ENCODE measurements at places on chromosomes 2 and 18.

DNA sequence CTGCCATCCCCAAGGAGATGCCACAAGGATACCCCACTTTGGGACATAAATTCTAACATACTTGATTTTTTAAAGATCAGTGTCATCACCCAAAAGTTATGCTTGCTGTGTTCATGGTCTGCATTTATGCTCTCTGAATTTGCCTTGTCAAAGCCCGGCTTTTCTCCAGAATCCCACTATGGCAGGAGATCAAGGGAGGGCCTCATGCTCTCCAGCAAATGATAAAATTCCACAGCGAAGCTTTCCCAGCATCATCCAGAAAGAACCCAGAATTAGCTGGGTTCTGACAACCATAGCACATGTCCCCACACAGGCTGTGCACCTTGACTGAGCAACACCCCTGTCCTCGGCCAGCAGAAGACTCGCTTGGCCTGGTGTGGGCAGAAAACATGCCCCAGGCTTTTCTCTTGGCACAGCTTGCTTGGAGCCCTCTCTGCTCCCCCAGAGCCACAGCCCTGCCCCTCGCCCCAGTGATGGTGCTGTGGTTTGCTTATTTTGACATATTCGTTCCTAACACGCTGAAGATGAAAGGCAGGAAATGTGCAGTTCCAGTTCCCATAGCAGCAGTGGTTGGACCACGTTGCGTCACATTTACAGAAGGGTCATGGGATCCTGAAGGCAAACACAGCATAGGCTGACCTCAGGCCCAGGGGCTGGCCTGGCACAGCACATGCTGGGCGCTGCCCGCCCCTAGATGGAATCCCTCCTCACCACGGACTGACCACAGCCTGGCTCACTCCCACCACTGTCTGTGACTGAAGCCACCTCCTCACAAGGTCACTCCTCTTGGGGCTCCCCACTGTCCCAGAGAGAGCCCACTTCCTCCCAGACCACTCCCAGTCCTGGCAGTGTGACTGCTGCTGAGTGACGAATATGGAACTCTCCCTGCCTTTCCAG, 14.1 kb upstream of the CHRNA1 start:
- DNase-seq, result no peak

GRCh38 chr2:63850649-63851048, 9.0 kb downstream of the UGP2 start:
- DNase-seq, result no peak

DNA sequence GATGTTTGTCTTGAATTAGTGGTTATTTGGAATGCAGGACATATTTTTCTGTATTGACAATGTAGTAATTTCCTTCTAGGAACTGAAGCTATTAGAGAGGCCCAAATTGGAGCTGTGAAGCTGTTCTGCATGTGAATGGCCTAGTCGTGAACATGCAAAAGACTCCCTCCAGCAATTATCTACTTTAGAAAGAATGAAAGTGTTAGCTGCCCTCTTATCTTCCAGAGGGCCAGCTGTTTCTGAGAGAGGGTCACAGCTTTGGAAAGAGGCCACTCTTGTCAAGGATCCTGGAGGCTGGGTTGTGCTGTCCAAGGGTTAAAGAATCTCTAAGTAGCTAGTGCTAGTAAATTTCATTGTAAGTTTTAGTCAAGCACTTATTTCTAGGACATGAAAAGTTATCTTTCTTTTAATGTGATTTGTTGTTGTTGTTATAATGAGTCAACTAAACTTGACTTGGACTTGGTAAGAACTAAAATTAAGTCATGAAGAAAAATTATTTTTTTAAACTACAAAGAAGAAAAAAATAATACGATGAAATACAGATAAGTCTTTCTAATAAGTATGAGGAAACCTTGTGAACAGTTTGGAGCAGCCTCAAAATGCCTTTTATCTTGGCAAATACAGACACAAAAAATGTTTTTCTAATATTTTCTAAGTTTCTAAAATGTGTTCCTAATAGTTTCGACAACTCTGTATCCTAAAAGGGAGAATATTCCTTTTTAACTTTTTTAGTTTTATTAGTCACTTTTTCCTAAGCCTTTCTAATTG, 36.8 kb downstream of the DPP4 start:
- no peak for DNase-seq

GRCh38 chr2:60058781-60059180, 494.7 kb downstream of the BCL11A start:
- no peak for DNase-seq

GRCh38 chr18:22912835-22913234, 20.3 kb upstream of the RBBP8 start:
- DNase-seq, result no peak

- no peak for DNase-seq
Observed at GRCh38 chr2:146890491-146890890, 954.3 kb upstream of the ACVR2A start.

GRCh38 chr2:44705356-44705755, 236.1 kb upstream of the SIX3 start:
- DNase-seq, result no peak

- no peak for DNase-seq
Observed at GRCh38 chr18:55735199-55735855, 147.3 kb upstream of the TCF4 start.

- DNase-seq, result no peak
Observed at GRCh38 chr2:28956415-28956826, 24.7 kb upstream of the TOGARAM2 start.

GRCh38 chr2:74851191-74851566, 17.3 kb downstream of the HK2 start:
- no peak for DNase-seq

DNA sequence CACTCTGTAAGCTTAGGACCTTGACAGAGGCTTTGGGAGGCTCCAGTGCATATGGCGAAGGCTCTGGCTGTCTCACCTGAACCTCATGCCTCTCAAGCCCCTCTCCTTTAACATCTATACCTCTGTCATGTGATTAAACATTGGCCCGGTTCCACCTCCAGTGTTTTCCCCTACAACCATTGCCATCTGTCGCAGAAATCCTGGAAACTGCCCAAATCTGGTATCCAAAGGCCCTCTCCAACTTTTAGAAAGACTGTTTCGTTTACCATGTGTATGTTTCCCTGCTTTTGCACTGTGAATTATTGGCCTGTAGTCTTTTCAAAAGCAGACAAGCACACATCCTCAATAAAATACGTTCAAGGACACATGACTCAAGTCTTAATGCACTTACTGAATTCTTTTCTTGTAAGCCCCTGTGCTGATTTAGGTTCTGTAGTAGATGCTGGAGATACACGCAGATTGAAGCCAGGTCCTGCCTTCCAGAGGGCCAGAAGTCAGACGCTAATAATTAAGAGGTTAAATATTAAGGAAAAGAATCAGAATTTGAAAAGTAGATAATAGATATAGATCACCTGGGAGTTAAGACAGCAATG, 386.4 kb upstream of the SLC14A2 start:
- DNase-seq, result no peak

DNA sequence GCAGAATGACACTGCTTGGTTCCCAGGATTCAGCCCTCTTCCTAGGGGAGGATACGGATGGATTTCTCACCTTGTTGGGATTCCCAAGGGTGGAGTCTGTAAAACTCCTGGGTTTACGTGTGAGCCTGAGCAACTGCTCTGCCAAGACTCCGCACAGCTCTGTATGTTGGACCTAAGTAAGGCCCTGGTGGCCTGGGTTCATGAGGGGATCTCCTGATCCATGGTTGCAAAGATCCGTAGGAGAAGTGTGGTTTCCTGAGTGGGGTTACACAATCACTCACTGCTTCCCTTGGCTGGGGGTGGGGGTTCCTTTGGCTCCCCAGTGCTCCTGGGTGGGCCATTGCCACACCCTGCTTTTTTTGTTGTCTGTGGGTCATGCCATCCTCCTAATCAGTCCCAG, 37.7 kb downstream of the ANKRD12 start:
- no peak for DNase-seq

Measured in COLO829 (cell line).